ENCODE measurements at places on chromosomes 5 and 9.

DNA sequence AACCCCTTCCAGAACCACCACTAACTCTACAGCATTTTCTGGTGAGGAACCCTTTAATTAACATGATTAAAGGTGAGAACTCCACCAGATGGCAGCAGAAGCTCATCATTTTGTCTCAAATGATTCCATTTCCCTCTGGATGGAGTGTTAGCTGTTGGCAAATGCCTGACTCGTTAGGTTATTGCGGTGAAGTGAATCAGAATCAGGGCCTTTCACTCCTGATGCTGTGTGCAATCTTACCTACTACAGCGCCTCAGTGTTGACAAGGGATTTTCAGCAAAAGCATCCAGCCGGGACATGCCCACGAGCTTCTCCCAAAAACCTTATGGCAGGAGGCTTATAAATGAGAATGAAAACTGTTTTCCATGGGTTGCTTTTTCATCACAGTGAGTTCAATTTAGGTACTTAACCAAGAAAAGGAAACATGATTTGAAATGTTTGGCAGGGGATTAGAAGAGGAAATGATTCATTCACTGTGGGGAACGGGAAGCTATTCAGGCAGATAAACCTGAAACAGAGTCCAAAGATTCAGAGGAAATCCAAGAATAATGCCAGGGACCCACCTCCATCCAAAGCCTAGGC is 48.0 kb upstream of the CAST start:
- peak; percentile 75 for DNase-seq

GRCh38 chr5:6660688-6661087 is 27.4 kb downstream of the SRD5A1 start:
- DNase-seq: no peak

DNA sequence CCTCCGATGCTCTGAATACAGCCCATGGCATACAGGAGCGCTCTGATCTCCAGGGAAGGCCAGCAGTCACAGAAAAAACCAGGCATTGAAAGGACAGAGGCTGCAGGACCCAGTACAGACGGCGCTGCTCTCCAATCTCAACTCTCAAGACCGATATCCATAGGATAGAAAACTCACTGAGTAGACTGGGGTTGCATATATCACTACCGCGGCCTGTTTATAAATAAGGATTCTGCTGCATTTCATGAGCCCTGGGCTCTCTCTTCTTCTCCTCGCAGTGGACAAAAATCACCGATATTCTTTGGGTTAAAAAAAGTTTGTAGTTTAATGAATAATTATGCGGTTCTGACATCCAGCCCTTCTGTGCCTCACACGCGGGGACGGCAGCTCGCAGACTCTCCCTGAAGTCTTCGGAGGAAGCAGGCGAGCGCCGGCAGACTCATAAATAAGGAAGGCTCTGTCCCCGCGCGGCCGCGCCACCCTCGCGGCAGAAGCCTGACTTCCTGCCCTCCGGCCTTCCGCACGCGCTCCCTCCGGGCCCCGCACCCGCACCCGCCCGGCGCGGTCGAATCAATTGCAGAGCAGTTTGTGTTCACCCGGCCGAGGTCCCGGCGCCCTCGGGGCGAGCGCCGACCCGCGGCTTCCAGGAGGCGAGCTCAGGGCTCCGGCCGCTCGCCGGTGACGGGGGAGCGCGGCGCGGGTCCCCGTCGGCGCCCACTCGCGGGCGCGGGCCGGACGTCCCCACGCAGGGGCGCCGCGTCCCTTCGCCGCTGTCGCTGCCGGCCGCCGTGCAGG is at the start of gene FAM78A:
TSS of gene FAM78A (minus strand) at position 417 of the 795 bp plus-strand sequence. CDS start at position 86, 331 bp downstream.
- DNase-seq: no peak

DNA sequence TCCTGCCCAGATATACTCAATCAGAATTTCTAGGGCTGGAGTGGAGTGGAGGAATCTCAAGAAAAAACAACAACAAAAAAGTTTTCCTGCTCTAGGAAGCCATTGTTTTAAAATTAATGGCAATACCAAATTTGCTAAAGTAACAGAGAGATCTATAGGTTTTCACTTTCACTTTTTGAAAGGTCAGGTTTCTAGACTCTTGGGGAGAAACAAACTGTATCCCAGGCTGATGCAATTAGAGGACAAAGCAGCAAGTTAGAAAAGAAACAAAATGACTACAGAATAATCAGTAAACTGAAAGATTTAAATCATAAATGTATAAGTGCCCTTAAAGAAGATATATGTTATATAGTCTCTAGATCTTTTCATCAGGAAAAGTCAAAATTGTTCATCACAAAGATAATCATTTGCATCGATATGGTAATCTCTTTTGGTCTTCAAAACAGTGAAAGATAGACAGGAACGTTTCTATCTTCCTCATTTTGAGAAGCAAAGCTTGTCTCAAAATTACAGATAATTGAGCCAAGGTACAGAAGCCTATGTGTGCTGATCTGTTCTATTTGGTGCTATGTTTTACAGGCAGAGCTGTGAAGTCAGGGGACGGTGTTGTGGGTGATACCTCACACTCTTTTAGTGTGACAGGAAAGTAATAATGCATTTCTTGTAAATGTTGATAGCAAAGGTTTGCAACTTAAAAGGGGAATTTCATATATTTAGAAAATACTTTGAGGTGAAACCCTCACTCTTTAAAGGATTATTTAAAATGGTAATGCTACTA is 1746.6 kb upstream of the C9orf72 start:
- DNase-seq: no peak

DNA sequence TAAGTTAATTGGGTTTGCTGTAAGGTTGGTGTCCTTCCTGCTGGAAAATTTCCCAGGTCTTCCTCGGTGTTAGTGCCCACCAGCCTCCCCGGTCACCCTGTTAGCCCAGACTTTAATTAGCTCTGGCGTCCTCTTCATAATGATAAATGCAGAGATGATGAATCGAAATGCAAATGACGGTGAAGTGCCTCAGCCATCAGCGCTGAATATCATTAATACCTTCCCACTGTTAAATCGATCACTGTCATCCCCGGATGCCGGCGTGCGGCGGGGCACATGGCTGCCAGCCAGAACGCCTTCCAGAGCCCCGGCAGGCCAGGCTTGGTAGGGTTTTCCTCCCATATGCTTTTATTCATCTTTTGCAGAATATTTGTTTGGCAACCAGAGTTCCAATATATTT is 204.5 kb downstream of the IRX2 start:
- no peak for DNase-seq

Data from NCI-H774 (cell line).